CD4-positive, CD25-positive, alpha-beta regulatory T cell (primary cell): ENCODE measurements at places on chromosomes 2 and 18. TPM values are rescaled to one million over a fixed set of nuclear protein-coding genes. Genes with fewer than 3 reads are reported as not detected.

GRCh38 chr2:137797641-137798040, 166.6 kb upstream of the HNMT start:
- H3K36me3 ChIP-seq: no peaks in the 10 kb centered on the region
- DNase-seq: no peak
- no peaks in the 10 kb centered on the region for H3K4me1 ChIP-seq
- H3K4me3 ChIP-seq: no peak overlapping the region

GRCh38 chr18:62200121-62200914, 13.3 kb downstream of the RELCH start:
- no peak for DNase-seq
- no peaks in the 10 kb centered on the region for H3K36me3 ChIP-seq
- no peak overlapping the region for H3K27ac ChIP-seq
- peaks cover 14% of the 10 kb centered on the region for H3K4me1 ChIP-seq
- no peak overlapping the region for H3K4me3 ChIP-seq

DNA sequence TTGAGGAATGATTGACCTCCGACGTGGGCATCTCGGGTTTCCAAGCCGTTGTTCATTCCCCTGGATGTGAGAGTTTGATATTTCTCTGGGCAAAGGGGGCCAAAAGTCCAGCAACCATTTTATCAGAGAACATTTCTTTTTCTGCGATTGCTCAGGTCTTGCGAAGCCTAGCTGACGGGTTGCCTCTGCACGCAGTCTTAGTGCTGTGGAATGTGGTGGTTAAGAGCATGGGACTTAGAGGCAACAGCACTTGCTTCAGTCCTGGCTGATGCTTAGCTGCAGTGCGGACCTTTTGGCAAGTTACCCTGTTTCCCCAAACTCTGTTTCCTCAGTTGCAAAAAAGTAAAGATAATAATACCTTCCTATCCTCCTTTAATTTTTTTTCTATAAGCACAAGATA, 45.0 kb downstream of the FAP start:
- peaks cover 2% of the 10 kb centered on the region for H3K27me3 ChIP-seq
- no peaks in the 10 kb centered on the region for H3K36me3 ChIP-seq
- H3K4me1 ChIP-seq: no peaks in the 10 kb centered on the region
- no peak overlapping the region for H3K4me3 ChIP-seq

Gene ACMSD
- total RNA-seq: not detected

GRCh38 chr18:70622622-70623419, 334.0 kb downstream of the SOCS6 start:
- H3K27ac ChIP-seq: peak overlapping the region; percentile 69
- H3K36me3 ChIP-seq: no peaks in the 10 kb centered on the region
- no peak for DNase-seq
- H3K4me1 ChIP-seq: peaks cover 55% of the 10 kb centered on the region
- H3K4me3 ChIP-seq: no peak overlapping the region

DNA sequence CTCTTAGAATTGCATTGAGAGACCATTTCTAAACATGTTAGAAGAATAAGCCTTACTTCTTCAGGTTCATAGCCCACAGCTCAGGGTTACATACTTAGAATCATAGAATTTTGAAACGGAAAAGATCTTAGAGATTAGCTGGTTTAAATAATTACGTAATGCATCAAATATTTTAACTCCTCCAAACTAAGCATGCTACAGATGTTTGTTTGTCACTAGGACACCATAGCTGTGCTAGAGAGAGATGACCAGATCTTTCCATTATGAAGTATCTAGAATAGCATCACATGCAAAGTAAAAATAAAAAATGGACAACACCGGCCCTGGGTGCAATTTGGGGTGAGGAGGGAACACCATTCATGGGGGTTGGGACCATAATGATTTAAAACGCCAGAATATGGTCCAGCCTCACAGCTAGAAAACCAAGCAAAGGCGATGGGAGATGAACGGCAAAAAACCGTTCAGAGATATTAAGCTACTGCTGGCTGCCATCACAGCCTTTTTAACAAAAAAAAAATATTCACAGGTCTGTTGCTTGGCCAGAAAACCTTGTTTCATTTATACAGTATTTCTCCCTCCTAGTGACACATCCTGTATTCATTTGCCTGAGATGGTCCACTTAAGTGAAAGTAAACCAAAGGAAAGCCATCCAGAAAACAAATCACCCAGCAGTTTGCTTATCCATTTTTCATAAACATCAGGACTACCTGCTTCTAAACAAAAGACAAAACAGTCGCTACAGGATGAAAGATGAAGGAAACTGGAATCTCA, 94.2 kb downstream of the EPHA4 start:
- H3K36me3 ChIP-seq: peaks cover 6% of the 10 kb centered on the region
- peaks cover 2% of the 10 kb centered on the region for H3K4me1 ChIP-seq
- H3K27me3 ChIP-seq: no peaks in the 10 kb centered on the region
- no peak overlapping the region for H3K4me3 ChIP-seq
- DNase-seq: no peak

DNA sequence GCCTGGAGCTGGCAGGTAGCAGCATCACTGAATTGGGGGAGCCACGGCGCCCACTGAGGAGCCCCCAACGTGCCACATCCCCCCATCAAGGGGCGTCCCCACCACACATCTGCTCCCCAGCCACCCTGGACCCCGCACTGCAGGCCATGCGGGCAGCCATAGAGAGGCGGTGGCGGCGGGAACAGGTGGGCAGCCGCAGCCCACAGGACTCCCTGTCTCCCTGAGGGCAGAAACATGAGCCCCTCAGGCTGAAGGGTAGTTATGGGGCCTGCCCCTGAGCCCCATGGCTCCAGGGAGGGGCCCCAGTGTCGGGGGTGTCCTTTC, 26.6 kb downstream of the CROCC2 start:
- H3K27me3 ChIP-seq: no peaks in the 10 kb centered on the region
- no peaks in the 10 kb centered on the region for H3K4me1 ChIP-seq

DNA sequence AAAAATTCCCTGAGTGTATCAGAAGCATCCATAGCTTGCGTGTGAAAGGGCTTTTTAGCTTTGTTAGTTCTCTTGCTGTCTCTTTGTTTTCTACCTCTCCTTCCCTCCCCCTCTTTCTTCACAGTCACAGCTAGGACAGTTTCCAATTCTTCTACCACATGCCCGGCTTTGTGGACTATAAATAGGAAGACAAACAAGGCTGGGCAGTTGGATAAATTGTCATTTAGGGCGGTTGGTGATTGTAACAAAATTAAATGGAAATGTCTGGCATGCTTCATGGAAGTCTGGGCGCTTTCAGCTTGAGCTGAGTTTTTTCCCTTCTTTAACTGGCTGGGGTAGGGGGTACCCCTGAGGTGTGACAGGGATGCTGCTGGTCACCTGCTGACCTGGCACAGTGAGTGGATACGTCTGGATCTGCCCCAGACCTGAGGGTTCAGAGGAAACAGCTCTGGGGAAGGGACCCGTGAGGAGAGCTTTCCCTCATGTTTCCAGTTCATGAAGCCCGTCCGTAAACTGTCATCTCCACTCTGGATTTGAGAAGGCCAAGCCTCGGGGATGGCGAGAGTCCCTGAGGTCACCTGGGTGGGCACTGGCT, 29.0 kb upstream of the GIGYF2 start:
- no peak overlapping the region for H3K4me3 ChIP-seq
- no peaks in the 10 kb centered on the region for H3K4me1 ChIP-seq
- no peaks in the 10 kb centered on the region for H3K27me3 ChIP-seq
- H3K27ac ChIP-seq: no peak overlapping the region
- no peaks in the 10 kb centered on the region for H3K36me3 ChIP-seq

DNA sequence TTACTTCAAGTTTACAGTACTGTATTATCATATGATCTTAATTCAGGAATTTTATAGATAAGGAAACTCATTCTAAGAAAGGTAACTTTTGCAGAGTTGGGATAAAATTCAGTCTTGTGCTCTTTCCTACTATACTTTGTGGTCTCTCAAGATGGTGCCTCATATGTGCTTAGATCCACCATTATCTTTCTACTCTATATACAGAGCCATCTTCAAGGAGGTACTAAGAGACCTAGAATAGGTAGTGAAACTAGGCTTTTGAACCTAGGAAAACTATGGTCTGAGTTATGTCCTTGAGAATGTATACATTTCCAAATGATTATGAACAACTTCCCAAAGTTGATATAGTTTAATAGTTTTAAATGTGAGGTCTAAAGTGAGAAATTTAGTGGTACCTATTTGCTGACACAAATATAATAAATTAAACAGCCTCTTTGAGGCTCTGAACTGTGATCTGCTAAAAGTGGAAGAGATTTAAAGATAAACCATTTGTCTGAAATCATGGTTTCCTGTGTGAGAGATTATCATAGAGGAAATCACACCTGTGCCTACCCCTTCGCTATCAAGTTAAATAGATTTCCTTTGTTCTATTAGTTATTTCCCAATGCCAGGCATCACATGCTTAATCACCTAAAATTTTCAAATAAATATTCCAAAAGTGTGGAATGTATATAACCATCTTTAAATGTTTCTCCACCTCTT, 27.2 kb downstream of the ACAA2 start:
- H3K36me3 ChIP-seq: peaks cover 23% of the 10 kb centered on the region
- peak overlapping the region; percentile 29 for H3K4me3 ChIP-seq
- DNase-seq: peak; percentile 65

GRCh38 chr2:212013626-212014025, 525.0 kb downstream of the ERBB4 start:
- no peaks in the 10 kb centered on the region for H3K4me1 ChIP-seq
- H3K4me3 ChIP-seq: no peak overlapping the region
- DNase-seq: no peak
- H3K36me3 ChIP-seq: no peaks in the 10 kb centered on the region

Gene TBR1
- 0.32 TPM for total RNA-seq

- no peak overlapping the region for H3K27ac ChIP-seq
- no peaks in the 10 kb centered on the region for H3K4me1 ChIP-seq
- DNase-seq: no peak
- peaks cover 5% of the 10 kb centered on the region for H3K36me3 ChIP-seq
- H3K4me3 ChIP-seq: no peak overlapping the region
- no peaks in the 10 kb centered on the region for H3K27me3 ChIP-seq
These were observed 48.0 kb downstream of the ZNF407 start for GRCh38 chr18:74645679-74646078.

GRCh38 chr2:28445448-28446258, 50.2 kb upstream of the PLB1 start:
- no peak overlapping the region for H3K4me3 ChIP-seq
- H3K4me1 ChIP-seq: peaks cover 7% of the 10 kb centered on the region
- H3K27me3 ChIP-seq: no peaks in the 10 kb centered on the region
- no peak overlapping the region for H3K27ac ChIP-seq

Gene NRBP1
- 182 TPM for total RNA-seq

- H3K4me3 ChIP-seq: no peak overlapping the region
- H3K4me1 ChIP-seq: peaks cover 34% of the 10 kb centered on the region
- no peaks in the 10 kb centered on the region for H3K27me3 ChIP-seq
- DNase-seq: no peak
These were observed 37.5 kb downstream of the ACVR1 start for GRCh38 chr2:157838442-157839161.

GRCh38 chr2:185502351-185502750, 236.3 kb upstream of the FSIP2 start:
- no peaks in the 10 kb centered on the region for H3K4me1 ChIP-seq
- H3K27me3 ChIP-seq: no peaks in the 10 kb centered on the region
- no peak for DNase-seq
- no peak overlapping the region for H3K27ac ChIP-seq

- DNase-seq: no peak
- no peak overlapping the region for H3K27ac ChIP-seq
- H3K36me3 ChIP-seq: no peaks in the 10 kb centered on the region
- H3K4me1 ChIP-seq: peaks cover 28% of the 10 kb centered on the region
- H3K27me3 ChIP-seq: no peaks in the 10 kb centered on the region
- no peak overlapping the region for H3K4me3 ChIP-seq
These were observed 412.1 kb upstream of the TRIB2 start for GRCh38 chr2:12304564-12305171.

DNA sequence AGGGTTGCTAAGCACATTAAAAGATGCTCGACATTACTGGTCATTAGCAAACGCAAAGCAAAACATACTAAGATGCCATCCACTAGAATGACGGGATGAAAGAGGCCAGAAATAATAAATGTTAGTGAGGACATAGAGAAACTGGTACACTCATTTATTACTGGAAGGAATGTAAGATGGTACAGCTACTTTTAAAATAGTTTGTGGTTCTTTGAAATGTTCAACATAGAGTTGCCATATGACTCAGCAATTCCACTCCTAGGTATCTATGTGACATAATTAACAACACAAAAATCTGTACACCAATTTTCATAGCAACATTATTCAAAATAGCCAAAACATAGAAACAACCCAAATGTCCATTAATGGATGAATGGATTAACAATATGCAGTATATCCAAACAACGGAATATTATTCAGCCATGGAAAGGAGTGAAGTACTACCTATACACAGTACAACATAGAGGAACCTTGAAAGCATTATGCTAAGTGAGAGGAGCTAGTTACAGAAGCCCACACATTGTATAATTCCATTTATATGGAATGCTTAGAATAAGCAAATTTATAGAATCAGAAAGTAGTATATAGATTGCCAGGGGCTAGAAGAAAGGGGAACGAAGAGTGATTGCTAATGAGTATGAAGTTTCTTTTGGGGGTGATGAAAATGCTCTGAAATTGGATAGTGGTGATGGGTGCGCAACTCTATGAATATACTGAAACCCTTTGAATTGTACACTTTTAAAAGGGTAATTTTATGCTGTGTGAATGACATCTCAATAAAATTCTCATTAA, 61.9 kb upstream of the IL1R1 start:
- H3K4me1 ChIP-seq: peaks cover 17% of the 10 kb centered on the region
- no peak overlapping the region for H3K4me3 ChIP-seq
- no peaks in the 10 kb centered on the region for H3K36me3 ChIP-seq

DNA sequence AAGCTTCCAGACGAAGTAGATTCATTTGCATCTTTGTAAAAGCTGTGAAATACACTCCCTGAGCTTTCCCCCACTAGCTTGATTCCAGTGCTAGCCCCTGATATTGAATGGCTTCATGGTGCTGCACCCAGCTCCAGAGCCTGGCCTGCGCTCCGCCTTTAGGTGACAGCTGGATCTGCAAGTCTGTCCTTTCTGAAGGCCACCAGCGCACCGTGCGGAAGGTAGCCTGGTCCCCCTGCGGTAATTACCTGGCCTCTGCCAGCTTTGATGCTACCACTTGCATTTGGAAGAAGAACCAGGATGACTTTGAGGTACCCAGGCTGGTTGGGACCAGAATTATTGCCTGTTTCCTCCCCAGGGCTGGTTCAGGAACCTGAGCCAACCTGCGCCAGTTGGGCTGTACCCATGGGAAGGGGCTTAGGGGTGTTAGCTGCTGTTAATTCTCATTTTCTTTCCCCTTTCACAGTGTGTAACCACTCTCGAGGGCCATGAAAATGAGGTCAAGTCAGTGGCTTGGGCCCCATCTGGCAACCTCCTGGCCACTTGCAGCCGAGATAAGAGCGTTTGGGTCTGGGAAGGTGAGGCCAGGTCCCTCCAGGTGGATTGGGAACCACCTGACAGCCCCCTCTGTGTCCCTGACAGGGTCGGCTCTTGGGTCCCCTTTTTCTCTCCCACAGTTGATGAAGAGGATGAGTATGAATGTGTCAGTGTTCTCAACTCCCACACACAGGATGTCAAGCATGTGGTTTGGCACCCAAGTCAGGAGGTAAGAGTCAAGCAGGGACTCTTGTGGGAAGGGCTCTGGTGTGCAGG, 1.3 kb downstream of the CIAO1 start:
- no peaks in the 10 kb centered on the region for H3K27me3 ChIP-seq
- no peak overlapping the region for H3K27ac ChIP-seq
- peaks cover 39% of the 10 kb centered on the region for H3K36me3 ChIP-seq
- DNase-seq: peak; percentile 31

Gene TNS1
- 0.49 TPM for total RNA-seq

Gene MC5R
- not detected for total RNA-seq
